Activated T-helper 17 cell treated with anti-CD3 and anti-CD28 coated beads, Interleukin-2, amount 50 U/mL, for 72 hours (primary cell): ENCODE measurements at places on chromosomes 5 and 9.

DNA sequence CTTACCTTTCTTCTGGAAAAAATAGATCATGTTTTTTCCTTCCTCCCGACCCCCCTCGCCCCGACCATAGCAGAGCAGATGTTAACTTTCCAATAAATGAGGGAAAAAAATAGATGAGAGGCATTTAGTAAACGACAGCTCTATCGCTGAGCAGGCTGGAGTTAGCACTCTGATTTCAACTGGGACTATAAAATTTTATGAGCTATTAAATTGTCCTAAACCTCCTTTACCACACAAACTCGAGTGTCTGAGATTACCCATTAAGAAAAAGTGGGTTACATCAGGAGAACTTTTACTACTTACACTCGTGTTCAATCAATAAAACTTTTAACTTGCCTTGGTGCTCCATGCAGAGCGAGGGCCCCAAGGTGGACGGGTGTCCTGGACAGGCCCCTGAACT, 59.8 kb upstream of the RNU6ATAC start:
- ATAC-seq, result no peak

DNA sequence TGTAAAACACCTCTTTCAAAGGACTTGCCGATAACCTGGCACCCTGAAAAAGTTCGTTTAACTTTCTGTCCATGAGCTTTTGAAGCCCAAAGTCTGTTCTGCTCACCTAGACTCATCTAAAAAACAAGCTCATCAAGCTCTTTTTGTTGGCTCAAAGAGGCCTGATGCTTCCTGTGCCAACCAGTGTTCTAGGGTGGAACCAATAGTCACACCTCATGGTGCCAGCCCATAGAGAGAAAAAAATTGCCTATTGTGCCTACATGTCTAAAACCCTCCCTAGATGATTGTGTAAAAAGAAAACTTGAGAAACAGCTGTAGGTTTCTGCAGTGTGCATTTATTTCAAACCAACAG, 4.7 kb downstream of the SH3RF2 start:
- no peak for ATAC-seq

- ATAC-seq, result peak; percentile 35
These were observed 90.6 kb downstream of the ANXA2R start for GRCh38 chr5:42949348-42950115.

DNA sequence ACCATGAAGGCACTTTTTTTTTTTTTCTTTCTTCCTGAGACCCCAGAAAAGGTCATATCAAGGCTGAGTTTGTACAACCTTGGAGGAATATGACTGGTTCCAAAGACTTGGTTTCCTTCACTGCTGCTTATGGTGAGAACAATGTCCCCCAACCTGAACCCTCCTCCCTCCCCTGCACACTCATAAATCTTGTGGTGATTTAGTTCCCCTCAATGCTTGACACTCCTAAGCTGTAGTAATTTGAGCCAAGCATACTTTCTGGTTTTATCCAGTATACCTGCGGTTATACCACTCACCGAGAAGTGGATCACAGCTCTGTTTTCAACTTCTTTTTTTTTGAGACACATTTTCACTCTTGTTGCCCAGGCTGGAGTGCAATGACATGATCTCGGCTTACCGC, 149.9 kb upstream of the KLF4 start:
- no peak for ATAC-seq

- ATAC-seq, result no peak
These were observed 49.2 kb downstream of the PLEKHG4B start for GRCh38 chr5:141211-141610.

GRCh38 chr5:35198075-35198474, 32.2 kb downstream of the PRLR start:
- ATAC-seq, result no peak

DNA sequence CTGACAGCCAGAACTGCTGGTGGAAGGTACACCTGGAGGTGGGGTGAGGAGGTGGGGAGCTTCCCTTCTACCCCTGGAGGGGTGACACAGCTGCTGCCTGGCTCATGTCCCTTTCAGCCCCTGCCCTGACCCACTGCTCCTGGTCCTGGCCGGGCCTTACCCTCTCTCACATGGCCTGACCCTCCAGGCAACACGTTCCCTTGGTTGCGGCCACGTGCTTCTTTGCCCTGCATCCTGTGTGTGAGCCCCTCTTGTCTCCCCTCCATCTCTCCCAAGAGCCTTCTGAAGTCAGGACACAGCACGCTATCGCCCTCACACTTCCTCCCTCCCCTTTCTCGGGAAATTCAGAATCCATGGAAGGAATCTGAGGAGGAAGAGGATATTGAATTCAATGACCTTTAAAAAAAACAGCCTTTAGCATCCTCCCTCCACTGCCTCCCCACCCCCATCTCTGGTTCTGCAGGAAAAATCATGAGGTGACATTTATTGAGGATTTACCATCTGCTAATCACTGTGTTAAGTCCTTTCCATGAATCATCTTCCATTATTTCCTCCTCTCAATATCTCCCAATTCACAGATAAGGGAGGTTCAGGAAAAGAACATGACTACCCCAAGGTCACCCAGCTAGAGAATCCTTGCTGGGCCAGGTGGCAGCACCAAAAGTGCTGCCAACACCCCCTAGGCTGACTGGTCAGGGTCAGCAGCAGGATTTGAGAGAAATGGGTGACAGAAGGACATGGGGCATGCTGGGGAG, 8.3 kb downstream of the AQP3 start:
- ATAC-seq, result no peak

DNA sequence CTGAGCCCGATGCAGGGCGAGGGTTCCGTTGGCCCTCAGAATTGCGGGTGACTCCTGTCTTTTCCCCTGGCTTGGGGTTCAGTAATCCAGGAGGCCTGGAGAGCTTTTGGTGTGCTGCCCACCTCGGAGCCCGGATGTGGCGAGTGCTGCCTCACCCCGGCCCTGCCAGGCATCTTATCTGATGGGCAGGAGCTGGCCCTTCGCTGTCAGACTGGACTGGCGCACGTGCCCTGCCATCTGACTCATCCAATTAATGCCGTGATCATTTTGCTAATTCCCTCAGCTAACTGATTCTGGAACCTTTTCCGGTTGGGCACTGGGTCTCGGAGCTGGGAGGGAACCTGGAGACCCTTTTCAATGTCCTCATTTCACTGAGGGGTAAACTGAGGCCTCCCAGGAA, 34.6 kb downstream of the RXRA start:
- ATAC-seq, result no peak

DNA sequence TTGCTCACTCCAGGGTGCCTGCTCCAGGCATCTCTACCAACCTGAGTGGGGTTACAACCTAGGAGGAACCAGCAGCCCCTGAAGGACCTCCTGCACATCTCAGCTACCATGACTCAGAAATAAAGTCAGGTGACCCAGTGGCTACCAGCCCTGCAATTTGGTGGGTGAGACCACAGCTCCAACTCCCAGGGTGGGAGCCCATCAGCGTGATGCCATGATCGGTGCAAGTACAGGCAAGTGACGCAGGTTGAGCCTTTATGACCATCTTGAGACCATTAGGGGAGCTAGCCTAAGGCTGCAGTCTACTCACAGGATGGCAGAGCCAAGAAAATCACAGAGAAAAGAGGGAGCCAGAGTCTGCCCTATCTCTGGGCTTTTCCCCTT, 8.6 kb downstream of the SEPTIN8 start:
- ATAC-seq, result no peak

- ATAC-seq, result no peak
These were observed 261.2 kb downstream of the ARL15 start for GRCh38 chr5:54049144-54049543.

- ATAC-seq, result no peak
These were observed 184.9 kb downstream of the PCSK1 start for GRCh38 chr5:96248131-96248530.

DNA sequence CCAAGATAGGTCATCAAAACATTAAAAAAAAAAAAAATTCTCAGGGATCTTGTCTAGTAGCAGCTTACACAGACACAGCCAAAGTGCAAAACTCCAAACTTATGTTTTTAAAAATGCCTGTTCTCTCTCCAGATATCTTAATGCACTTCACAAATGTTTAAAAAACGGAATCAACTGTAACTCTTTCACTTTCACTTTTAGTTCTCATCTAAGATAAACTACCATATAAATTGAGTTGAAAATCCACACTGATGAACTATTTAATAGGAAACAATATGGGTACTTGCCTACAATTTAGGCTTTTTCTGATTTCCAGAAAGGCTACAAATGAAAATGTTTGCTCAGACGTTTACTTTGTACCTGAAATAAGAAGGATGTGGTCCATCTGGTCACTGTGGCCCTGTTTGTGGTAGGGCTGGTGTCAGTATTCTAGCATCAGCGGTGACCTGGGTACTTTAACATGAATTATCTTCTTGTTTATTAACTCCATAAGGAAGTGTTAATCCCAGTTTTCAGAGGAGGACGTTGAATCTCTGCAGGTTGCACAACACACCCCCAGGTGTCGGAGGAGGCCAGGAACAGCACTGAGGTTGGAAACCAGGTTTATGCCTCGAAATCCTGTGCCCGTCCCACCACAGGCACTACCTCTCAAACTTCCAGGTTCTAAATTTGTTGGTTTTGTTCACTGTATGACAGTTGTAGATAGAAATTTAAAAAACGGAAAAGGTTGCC, 13.3 kb upstream of the LPCAT1 start:
- ATAC-seq, result no peak

GRCh38 chr5:174624733-174625522, 99.5 kb upstream of the MSX2 start:
- no peak for ATAC-seq

DNA sequence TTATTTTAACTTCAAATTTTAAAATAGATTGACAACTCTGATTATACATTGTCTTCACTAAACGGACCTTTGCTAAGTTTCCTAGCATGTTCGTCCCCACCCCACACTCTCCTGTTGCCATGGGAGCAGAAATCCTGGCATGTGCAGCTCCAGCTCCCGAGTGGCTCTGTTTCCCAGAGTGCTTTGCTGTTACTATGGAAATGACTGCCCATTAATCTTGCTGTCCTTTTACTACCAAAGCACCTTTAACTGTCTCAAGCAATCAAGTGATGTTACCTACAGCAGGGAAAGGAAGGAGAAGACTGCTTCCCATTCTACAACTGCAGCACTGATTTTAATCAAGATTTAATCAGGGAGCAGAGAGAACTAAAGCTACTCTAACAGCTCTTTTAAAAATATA, 212.0 kb upstream of the KIF2A start:
- ATAC-seq, result no peak

DNA sequence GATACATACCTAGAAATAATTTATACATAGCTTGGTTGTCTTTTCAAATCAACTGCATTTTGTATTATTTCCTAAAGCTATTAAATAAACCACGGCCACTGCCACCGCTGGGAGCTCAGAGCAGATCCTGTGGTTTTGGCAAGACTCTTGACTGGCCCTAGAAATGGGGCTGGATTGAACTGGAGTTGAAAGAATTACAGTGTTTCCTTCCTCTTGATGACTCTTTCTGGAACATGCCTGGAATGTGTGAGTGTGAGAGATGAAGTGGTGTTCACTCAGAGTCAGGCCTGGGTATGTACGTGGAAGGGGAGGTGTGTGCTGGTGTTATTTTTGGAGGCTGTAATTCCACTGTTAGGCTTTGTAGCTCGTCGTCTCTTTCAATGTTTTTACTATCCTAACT, 45.9 kb downstream of the TEK start:
- ATAC-seq, result no peak

DNA sequence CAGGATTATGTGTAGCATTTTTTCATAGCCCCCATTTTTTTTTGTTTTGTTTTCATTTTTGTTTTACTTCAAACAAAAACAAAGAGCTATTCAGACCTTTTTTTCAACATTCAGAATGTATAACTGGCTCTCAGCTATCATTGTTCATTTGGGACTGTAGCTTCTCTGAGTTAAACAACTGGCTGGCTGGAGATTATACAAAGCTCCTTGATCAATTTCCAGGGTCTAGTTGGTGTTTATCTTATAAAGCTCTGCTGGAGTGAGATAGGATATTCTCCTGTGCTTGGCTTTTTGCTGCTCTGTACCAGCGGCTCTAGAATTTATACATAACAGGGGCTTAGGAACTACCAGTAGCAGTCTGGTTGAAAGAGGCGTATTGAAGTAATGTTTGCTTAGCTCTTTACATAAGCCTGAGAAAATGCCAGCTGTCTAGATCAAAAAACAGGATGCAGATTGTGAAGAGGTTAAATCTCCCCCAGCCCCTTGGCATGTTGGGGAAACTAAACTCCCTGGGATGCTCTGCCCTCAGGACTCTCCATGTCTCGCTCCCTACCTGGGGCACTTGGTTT, 15.2 kb downstream of the GARNL3 start:
- no peak for ATAC-seq

- no peak for ATAC-seq
These were observed 225.1 kb downstream of the ARRDC3 start for GRCh38 chr5:91158011-91158410.

DNA sequence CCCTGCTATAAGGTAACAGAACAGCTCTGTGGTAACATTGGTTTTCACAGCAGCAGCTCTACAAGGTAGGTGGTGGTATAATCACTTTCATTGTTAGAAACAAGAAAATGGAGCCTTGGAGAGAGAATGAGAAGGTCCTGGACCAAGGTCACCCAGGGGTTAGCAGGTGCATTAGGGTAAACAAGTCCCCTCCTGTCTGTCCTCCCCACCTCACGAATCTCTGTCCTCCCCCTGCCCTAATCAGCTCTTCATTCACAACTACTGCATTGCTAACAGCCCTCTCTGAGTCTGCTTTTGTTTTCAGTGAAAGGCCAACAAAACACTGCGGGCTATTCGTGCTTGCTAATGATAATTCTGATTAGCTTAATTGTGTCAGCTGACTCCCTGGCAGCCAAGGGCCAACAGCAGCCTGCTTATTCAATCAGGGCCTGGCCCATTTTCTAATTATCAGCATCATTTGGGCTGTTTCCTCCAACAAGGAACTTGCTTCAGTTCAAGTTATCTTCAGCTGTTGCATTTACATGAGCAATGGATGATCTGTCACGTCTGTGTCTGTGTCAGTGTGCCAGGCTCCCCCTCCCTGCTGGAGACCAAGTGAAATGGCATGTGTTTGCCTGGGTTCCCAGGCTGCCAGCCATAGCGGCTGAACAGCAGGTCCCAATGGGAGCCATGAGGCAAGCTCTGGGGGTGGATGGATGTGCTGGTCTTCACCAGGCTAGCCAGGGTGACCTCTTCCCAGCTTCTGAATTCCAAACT, 56.7 kb upstream of the EQTN start:
- ATAC-seq, result no peak

DNA sequence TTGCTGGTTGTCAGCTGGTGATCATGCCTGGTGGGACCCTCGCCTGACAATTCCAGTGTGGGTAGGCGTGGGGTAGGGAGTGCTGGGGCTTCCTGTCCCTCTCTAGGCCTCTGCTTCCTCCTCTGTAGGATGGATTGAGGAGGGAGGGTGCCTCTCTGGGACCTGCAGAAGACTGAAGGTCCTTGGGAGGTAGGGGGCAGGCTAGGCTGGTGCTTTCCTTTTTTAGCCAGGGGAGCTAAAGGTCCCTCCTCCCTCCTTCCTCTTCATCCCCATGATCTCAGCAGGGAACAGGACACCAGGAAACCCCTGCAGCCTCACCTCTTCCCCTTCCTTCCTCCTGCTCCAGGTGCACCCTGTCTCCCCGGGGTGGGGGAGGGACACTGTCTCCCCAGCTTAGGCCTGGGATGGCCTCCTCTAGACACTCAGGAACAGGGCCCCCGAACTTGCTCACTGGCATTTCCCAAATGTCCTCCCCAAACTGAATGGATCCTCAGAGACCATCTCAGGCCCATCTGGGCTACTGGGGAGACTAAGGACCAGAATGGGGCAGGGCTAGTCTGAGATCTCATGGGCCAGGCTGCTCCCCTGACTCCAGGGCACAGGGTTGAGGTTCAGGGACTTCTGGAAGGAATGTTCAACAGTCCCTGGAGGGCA, 8.4 kb downstream of the SH2D3C start:
- no peak for ATAC-seq

- ATAC-seq, result no peak
These were observed 159.9 kb downstream of the TMEM38B start for GRCh38 chr9:105854026-105854782.

GRCh38 chr9:35727676-35728040, 4.3 kb downstream of the TLN1 start:
- no peak for ATAC-seq

- ATAC-seq, result peak; percentile 14
These were observed 241.2 kb downstream of the FAM114A2 start for GRCh38 chr5:153797484-153797883.
